NCI-H460 (cell line): ENCODE measurements at places on chromosomes 13 and 19. TPM values are rescaled to one million over a fixed set of nuclear protein-coding genes. Genes with fewer than 3 reads are reported as not detected.

FCER2 gene
- not detected in 2 replicates for total RNA-seq

DNA sequence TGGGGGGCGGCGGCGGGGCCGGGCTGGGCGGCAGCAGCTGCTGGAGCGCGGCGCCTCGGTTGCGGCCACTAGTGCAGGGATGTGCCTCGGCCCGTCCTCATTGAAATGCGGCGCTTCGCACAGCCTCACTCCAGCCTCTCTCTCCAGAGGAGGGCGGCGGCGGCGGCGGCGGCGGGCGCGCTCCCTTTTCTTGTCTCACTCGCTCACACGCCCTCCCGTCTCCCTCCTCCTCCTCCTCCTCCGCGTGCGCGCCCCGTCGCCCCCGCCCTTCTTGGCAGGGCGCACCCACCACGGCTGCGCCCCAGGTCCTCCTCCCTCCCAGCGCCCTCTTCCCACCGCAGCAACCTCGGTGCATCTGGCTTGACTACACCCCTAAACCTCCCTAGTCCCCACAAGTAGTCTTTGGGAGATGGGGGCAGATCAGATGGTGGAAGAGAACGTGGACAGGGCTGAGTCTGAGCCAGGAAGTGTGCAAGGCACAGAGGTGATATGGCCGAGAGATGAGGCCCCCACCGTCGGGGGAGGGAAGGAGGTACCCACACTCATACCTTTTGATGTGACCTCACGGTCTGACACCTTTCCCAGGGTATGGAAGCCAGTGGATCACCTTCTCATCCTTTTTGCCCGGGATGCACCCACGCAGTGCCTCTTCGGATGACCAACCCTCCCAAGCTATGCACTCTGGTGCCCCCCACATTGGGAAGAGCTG, at the start of gene DCLK1:
Gene DCLK1, minus strand, starts transcription at position 161 of the 709 bp plus-strand sequence.
- no peak for DNase-seq

SMAD9 gene
- 1.2 TPM in 2 replicates for total RNA-seq

DNA sequence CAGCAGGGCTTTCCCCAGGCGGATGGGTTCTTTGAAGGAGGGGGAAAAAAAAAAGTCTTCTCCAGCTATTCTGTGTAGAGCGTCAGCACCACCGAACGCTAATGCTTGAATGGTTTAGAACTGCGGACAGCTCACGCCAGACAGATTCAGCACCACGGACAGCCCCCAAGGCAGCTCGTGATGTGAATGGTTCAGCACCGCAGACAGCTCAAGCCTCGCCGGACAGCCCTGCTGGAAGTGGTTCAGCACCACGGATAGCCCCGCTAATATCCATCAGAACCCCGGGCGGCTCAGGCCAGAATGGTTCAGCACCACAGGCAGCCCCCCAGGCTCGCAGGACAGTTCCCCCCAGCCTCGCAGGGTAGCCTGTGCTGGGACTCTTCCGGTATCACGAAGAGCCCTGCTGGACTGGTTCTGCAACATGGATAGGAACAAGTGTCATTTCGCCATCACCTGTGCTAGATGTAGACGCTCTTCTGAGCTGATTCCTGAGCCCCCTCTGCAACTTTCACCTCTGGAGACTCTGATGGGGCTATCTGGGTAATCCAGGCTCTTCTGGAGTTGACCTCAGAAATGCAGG, 4.9 kb upstream of the SMIM17 start:
- DNase-seq, result peak; percentile 68

- no peak for DNase-seq
Measured at GRCh38 chr13:111022241-111022640, 92.9 kb upstream of the ARHGEF7 start.

- DNase-seq, result no peak
Measured at GRCh38 chr19:28377077-28377476, 835.9 kb downstream of the UQCRFS1 start.

DNA sequence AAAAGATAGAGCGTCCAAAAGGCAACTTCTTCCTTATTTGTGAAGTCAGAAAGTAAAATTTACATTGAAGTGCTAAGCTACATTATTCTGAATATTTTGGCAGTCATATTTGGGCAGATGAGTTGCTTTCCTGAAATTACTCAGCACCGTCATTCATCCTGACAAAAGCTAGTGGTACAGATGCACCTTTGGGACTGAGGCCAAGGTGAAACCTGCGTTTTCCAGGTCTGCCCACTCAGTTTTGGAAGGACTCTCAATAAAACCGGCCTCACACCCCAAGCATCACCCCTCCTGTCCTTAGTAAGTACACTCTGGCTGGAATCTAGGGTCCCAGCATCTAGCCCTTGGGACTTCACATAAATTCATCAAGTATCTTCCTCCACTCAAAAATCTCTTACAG, 187.5 kb downstream of the TM9SF2 start:
- no peak for DNase-seq

ZNF626 gene
- total RNA-seq, result not detected in 2 replicates

DNA sequence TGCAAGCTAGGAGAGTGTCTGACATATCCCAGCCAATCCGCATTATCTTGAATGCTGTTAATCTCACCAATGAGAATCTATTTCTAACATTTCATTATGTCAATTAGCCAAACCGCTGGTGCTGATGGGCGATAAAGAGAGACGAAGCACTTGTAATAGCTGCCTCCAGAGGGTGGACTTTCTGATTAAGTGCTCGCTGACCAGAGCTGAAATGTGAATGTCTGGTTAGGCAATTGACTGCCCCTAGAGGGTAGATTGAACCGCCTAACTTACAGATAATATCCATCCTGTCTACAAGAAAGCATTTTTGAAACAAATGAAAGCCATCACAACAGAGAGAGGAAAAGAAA, 552 bp upstream of the GRWD1 start:
- peak; percentile 43 for DNase-seq

ZNF132 gene
- 2.1 and 2.4 TPM in 2 replicates for total RNA-seq

- DNase-seq, result no peak
Measured at GRCh38 chr13:42788601-42789000, 7.2 kb downstream of the FAM216B start.

DNA sequence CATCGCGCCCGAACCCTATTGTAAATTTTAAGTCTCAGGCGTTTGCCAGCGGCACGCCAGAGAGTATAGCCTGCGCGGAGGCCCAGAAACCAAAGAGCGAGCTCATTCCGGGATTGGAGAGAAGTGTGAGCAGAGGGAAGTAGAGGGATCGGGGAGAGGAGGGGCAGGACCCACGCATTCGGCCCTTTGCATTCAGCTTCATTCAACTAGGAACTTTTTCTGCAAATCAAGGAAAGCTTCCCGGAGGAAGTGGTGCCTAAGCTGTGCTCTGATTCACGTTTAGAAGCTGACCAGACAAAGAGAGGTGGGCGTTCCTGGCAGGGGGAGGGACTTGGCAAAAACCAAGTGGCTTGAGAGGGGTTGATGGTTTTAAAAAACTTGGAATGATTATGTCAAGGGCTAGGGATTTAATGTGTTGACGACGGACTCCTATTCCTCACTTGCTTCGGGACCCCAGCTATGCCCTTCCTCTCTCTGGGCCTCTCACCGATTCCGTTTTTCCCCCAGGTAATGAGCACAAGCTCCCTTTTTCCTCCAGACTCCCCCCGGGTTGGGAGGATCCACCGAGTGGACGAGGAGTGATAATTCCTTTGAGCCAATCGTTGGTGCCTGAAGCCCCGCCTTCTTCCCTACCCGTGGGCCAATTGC, 811 bp upstream of the PRMT1 start:
- peak; percentile 84 for DNase-seq

GARIN5A gene
- total RNA-seq, result 0.26 and 0.92 TPM in 2 replicates

DNA sequence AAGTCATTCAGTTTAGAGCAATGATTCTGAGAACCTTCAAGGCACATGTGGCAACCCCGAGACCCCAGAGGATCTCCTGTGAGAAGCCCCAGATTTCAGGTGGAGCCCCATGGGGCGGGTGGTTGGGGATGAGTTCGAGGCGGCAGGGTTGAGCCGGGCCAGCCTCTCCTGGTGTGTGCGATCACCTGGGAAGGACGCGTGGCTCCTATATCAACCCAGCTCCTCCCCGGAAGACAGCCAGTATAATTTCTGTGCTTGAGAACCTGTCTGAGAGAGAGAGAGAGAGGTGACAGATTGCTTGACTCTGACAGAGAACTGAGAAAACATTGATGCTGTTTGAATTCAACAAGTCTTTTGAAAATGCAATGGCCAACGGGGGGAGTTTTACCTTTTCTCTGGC, 89.0 kb downstream of the TEX29 start:
- no peak for DNase-seq

- DNase-seq, result no peak
Measured at GRCh38 chr13:109592770-109593169, 193.6 kb downstream of the IRS2 start.

CFD gene
- 9.2 and 14.1 TPM in 2 replicates for total RNA-seq

DNA sequence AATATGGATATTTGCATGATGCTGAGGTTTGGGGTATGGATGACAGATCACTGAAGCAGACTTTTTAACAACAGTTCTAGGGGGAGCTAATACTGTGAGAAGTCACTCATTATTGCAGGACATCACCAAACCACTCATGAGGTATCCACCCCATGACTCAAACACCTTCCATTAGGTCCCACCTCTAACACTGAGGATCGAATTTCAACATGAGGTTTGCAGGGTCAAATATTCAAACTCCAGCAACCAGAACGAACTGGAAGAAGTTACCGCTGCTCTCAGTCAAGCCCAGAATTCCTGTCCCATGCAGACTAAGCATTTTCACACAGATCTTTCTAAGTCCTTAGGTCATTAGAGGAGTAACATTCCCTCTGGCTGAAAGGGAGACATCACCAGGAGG, 758.9 kb downstream of the UQCRFS1 start:
- no peak for DNase-seq

CYP2A6 gene
- total RNA-seq, result not detected in 2 replicates

DNA sequence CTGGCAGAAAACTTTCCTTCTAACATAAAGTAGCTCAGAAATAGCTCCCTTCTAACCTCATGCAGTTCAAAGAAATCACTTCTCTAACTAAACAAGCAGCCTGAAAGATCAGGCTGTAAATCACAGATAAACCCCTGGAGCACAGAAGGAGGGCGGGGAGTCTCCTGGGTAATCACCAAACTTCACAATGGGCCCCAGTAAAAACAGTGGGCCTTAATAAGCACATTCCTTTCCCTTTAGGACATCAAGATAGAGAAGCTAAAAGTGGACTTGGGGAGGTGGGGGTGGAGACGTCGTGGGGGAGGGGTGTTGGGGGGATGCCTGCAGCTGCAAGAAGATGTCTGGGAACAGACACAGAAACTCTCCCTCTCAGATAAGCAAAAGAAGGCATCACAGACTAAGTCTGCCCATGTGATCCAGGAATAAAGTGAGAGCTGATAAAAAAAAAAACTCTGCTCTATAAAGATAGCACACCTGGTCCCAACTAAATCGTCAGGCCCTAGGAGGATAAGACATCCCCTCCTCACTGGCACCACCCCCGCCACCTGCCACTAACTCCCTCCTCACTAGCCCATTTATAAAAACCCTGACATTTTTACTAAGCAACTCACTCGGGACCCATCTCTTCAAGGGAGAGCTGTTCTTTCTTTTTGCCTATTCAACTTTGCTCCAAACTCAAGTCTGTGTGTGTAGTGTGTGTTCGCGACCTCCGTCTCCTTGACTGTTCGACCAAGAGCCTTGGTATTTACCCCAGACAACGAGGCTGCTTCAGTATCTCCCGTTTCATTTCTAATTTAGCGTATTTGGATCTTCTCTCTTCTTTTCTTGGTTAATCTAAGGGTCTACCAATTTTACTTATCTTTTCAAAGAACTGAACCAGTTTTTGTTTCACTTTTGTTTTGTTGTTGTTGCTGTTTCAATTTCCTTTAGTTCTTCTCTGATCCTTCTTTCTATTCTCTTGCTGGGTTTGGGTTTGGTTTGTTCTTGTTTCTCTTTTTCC, 31.7 kb downstream of the DNAJC15 start:
- DNase-seq, result no peak

GRCh38 chr13:27960362-27961226, 8.5 kb downstream of the CDX2 start:
- peak; percentile 53 for DNase-seq

DNA sequence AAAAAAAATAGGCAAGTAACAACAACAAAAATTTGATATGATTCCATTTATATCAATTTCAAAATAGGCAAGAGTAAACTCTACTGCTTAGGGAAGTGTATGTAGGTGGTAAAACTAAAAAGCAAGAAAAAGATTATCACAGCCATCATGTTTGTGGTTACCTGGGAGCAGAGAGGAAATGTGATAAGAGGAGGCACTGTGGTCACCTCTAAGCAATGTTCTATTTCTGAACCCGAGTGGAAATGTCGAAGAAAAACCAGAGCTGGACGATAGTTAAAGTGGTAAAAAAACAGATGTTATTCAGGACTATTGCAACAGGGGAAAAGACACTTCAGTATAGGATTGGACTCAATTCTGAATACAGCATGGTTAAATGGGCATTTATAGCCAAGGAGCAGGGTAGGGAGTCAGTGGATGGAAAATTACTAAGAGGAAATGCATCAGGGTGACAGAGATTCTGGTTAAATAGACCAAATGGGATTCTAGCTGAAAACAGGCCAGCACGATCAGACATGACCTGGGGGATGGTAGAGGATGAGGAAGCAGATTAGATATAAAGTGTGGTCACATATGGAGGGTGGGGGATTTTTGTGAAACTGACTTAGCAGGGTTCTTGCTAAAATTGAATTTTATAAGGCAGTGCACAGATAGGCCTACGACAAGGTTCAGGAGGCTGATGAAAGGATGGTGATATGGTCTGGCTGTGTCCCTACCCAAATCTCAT, 6.0 kb upstream of the TEX30 start:
- no peak for DNase-seq

KATNAL1 gene
- total RNA-seq, result 5.8 and 6.1 TPM in 2 replicates

NTF4 gene
- total RNA-seq, result not detected in 2 replicates

DNA sequence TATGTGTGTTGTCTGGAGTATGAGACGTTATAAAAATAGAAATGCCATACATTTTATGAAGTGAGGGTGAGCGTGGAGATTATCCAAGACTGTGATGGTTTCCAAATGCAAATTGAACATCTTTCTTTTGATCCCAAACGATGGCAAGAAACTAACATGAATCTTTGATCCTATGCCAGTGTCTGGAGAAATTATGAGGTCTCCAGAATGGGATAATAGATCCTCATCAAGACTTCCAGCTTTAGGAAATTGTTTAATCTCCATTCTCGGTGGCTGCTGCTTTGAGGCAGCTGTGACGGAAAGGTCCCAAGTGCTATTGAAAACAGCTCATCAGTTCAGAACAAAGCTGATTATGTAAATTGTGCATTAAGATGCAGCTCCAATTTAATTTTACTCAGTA, 30.8 kb downstream of the CBY2 start:
- DNase-seq, result no peak

DNA sequence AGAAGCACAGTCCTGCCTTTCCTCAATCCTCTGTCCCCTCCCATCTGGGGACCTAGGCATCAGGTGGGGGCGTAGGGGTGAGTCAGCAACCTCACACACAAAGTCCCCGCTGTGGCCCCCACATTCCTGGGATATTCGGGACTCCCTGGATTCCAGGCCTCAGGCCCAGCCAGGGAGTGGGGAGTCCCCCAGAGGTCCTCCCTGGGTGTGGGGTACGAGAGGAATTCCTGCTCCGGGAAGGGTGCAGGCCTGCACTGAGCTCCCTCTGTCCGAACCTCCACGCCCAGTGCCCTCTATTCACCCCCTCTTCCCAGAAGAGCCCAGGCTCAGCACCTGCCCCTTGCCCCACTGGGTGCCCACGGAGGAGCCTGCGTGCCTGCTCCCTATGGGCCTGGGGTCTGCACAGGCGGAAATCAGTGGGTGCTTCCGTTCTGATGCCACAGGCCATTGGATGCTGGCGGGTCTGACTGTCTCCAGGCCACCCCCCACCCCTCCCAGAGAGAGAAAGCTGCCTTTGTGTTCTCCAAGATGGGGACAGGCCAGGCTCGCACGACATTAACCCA, 3.4 kb downstream of the CADM4 start:
- no peak for DNase-seq

GRCh38 chr13:76732367-76732766, 153.8 kb downstream of the KCTD12 start:
- DNase-seq, result no peak
